ENCODE measurements at places on chromosomes 12 and 14. TPM values are rescaled to one million over a fixed set of nuclear protein-coding genes. Genes with fewer than 3 reads are reported as not detected.

The PTCSC3 gene
- not detected for total RNA-seq

The TAS2R14 gene
- 2.2 TPM for total RNA-seq

The PLEKHH1 gene
- 7.9 TPM for total RNA-seq

The LRP1-AS gene
- not detected for total RNA-seq

The TAS2R31 gene
- not detected for total RNA-seq

The PPFIA2 gene
- total RNA-seq: 2.3 TPM

DNA sequence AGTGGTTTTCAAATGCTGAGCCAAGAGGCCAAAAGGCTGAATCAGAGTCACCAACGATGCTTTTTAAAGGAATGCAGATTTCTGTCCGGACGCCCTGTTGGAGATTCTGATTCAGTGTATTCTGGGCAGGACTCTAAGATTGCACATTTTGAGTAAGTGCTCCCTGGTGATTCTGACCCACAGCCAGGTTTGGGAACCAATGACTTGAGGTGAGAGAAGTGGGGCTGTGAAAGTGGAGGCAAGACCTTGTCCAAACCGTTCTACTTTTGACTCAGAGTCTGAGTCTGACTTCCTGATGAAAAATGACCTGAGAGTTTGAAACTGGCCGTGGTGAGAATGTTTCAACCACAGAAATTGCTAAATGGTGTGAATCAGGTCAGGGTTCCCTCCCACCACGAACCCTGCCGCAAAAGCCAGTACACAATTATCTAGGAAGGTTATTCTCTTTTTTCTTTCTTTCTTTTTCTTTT is 90.2 kb downstream of the NTN4 start:
- no peak for DNase-seq

- DNase-seq: no peak
These were observed 363.4 kb upstream of the GARIN6 start for GRCh38 chr12:99284161-99284560.

GRCh38 chr12:10558301-10558700 is 52.6 kb downstream of the EIF2S3B start:
- DNase-seq: no peak

DNA sequence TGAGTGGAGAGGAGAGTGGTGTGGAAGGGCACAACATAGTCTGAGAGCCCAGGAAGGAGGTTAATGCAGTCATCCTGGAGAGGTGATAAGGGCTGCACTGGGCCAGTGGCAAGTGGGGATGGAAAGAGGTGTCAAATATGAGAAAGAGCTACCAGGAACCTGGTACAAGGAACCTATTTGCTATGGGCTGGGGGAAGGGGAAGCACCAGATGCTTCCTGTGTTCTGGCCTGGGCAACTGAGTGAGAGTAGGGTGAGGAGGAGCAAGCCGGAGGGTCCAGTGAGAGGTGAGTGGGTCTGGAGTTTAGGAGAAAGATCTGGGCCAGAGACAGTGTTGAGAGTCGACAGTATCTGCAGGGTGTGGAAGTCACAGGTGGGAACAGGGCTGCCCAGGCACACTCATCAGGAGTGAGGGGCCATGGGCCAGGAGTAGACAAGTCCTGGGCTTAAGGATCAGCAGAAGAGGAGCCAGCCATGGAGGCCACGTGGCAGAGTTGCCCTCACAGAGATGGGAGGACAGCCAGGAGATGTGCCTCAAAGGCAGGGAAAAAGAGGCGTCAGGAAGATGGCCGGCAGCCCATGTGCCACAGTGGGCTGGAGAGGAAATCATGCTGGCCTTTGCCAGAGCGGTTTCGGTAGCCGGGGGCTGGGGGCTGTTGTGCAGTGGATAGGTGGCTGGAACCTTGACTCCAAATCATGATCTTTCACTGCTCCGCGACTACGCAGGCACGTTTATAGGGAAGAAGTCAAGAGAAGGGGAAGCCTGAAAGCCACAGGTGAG is 2.9 kb upstream of the AQP6 start:
- DNase-seq: no peak

DNA sequence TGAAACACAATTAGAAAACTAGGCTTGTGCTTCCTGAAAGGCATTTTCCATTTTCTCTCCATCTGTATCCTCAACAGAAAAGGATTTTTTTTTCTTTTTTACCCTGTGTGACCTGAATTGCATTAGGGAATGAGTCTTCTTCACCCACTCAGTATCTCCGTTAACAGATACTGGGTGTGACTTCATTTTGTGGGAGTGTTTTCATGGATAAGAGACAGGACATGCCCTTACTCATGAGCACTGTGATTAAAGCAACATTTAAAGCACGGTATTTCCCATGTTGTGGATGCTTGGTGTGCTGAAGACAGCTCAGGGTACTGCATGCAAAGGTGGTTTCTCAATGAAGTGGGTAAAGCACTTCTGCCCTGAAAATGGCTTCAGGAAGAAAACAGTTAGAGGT is 1397.3 kb upstream of the TMEM132C start:
- DNase-seq: no peak

GRCh38 chr12:48132826-48133225 is 13.7 kb downstream of the PFKM start:
- DNase-seq: no peak

DNA sequence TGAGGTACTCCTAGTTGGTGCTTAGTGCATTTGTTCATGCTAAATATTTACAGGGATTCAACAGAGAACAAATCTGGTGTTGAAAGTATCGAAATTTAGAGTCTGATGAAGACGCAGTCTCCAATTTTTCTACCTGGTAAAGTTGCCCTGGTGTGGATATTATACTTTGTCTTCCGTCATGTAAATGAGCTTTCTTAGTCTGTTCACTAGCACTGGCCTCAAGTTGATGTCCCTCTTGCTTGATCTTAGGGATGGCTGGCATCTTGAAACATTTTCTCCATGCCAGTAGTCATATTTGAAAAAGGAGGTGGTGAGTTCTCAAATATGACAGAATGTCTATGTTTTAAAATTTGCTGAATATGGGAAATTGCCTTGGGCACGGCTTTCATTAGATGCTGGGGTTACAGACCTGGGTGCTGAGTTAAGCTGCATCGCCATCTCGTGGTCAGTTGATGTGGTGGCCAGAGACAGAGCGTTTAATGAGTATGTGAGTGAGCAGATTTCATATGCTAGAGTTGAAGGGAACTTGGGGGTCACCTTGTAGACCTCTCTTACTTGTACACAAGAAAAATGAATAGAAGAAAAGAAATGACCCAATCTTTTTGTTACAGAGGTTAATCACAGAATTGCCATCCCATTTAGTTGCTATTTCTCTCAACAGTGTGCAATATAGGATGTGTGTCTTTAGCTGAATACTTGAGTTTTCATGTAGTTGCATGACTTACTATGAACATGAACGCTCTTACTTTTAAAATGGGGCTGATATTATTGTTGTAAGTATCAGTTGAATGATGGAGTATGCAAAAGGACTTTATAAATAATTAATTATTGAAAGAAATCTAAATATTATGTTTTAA is 172.8 kb upstream of the DCN start:
- DNase-seq: no peak

DNA sequence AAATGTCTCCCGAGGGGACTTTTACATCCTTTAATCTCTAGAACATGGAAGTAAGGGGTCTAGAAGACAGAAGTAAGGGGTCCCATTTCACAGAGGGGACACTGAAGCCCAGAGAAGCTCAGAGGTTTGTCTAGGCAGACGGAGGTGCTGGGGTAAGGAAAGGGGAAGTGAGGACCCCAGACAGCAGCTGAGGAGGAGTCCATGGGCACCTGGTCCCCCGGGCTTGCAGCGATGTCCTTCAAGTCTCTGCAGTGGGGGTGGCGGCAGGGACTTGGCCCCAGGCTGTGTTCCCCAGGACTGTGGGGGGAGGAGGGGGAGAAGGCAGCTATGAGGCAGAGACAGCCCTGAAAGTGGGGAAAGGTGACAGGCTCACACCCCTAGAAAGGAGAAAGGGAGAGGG is 30.7 kb downstream of the DTX1 start:
- no peak for DNase-seq

GRCh38 chr12:49362077-49362476 is 5.2 kb upstream of the SPATS2 start:
- no peak for DNase-seq

GRCh38 chr14:65303190-65303898 is 109.2 kb upstream of the FUT8 start:
- no peak for DNase-seq

DNA sequence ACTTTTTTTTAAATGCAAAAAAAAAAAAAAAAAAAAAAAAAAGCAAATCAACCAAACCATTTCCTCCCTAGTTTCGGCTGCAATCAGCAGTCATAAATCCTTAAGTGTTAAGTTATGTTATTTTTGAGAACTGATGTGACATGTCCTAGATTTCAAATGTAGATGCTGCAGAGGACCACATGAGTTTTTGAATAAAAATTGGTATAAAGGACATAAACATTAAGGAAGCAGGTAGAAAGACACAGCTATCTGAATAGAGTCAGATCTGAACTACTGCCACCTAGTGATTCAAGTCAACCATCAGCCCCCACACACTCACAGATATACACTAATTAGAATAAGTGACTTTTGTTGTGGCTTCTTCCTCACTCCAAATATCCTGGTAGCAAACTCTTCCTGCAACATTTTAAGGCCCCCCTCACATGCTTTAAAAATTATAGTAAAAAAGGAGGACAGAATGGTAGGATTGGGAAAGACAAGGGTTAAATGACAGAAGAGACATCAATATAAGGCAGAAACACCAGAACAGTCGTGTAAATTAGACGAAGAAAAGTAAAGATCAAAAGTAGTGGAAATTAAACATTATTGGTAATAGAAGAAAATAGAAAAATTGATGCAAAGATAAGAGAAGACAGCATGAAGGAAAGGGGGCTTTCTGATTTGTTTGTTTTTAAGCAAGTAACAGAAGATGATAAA is 394.5 kb upstream of the ATP2B1 start:
- no peak for DNase-seq

DNA sequence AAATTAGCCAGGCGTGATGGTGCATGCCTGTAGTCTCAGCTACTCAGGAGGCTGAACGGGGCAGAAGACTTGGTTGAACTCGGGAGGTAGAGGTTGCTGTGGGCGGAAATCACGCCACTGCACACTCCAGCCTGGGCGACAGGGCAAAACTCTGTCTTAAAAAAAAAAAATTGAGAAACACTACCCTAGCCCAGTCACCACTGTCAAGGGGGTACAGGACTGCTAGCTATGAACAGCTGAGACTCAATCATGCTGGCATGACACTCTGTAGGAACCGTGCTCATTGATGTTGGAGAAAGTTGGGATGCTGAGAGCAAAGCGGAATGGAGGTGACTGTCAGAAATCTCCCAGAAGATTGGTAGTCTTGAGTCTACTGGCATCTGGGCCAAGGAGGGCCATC is 58.2 kb upstream of the STON2 start:
- DNase-seq: no peak

- DNase-seq: no peak
These were observed 28.7 kb upstream of the CD9 start for GRCh38 chr12:6171409-6172015.

DNA sequence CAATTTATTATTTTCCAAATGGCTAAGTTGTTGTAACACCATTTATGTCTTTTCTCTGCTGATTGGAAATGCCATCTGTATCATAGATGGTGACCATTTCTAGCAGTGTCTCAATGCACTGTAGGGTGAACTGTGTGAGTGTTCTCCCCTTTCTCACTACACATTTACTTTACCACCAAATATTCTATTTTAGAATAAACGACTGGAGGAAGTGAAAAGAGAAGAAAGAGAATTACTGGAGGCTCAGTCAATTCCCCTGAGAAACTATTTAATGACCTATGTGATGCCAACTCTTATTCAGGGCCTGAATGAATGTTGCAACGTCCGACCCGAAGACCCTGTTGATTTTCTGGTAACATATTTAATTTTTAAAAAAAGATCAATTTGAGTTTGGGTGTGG is 15.5 kb upstream of the PAPOLA start:
- no peak for DNase-seq

DNA sequence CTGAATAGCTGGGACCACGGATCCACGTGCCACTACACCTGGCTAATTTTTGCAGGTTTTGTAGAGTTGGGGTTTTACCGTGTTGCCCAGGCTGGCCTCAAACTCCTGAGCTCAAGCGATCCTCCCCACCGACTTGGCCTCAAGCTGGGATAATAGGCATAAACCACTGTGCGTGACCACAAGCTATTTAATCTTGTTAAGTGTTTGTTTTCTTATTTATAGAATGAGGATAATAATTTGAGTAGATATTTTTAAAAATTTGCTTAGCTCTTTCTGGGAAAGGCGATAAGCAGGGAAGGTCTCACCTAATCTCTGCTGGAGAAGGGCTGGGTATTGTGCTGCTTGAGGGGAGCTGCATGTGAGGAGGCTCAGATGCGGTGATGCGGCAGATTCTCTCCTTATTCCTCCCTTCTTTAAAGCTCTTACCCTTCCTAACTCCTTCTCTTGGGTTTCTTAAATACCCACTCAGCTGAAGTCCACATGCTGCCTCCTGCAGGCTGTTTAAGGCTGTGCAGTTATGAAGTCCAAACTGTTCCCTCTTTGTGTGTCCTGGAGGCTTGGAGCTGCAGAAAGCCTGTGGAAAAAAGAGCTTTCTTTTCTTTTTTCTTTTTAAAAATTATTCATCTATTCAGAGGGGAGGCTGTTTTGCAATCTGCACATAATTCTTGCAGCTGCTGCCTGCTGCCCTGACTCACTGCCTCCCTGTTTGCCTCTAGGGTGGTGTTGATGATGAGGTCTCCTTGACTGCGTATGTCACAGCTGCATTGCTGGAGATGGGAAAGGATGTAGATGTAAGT is 37.9 kb downstream of the A2ML1 start:
- no peak for DNase-seq

- no peak for DNase-seq
These were observed 3.3 kb downstream of the BHLHE41 start for GRCh38 chr12:26121323-26122060.

DNA sequence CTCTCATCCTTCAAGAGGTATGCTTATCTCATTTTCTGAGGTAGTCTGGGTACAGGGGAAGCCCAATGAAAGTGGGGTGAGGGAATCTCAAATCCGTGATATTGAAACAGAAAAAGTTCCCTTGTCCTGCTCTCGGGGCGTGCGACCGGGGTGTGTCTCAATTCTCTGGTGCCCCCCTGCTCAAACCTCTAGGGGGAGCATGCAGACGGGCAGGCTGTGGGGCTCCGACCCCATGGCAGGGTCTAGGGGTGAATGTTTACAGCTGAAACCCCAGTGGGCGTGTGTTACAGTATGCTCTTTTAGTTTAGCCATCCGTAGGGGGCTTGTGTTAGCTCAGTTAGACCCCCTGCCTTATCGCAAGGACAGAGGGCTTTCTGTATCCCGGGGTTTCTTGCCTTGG is 68.7 kb downstream of the PTPRQ start:
- no peak for DNase-seq

DNA sequence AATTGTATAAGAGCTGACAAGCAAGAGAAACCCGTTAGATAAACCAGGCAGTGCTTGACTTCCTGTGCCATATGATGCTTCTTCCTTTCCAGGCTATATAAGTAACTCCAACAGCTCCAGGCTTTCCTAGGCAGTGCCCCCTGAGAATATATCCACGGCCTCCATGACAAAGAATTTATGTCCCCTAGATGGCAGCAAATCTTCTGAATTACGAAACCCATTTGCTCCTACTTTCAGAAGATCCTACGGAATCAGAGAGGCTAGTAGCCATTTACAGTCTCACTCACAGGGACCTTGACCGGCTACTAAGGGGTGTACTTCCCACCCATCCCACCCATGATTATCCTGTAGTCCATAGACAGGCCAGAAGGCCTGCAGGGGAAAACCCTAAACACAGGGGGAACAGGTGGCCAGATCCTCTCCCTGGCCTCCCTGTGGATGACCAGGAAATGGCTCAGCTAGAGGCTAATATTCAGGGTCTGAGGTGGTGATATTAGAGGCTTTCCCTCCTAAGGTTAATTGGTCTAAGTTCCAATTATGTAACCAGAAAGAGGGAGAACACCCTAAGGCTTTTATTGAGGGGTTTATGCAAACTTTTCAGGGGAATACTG is 77.2 kb upstream of the DCD start:
- DNase-seq: no peak

GRCh38 chr12:63787306-63787705 is 7.6 kb downstream of the RXYLT1 start:
- DNase-seq: no peak
